Mammary epithelial cell (primary cell): ENCODE measurements at places on chromosomes 7 and 10. TPM values are rescaled to one million over a fixed set of nuclear protein-coding genes. Genes with fewer than 3 reads are reported as not detected.

GRCh38 chr10:86104156-86104555 is 262.4 kb downstream of the GRID1 start:
- DNase-seq, result no peak

Gene INPP5F
- polyA plus RNA-seq, result 9.8 TPM

GRCh38 chr10:33370434-33370930 is 36.0 kb upstream of the NRP1 start:
- no peak for DNase-seq

Gene C10orf95
- polyA plus RNA-seq, result 1.2 TPM

DNA sequence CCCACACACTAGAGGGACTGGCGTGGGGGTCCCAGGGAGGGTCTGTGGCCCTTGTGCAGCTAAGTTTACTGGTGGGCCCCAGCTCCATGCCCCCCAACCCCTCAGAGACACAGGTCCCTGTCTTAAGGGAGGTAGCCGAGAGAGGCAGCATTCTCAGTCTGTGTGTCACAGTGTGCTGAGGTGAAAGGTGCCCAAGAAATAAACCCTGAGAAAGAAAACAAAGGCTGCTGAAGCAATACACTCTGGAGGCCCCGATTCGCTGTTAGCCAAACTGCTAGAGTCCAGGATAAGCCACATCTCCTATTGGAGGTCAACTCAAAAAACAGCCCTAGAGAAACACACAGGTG is 28.6 kb upstream of the NDST2 start:
- no peak for DNase-seq

- DNase-seq, result no peak
Measured at GRCh38 chr7:131493581-131493980, 62.8 kb downstream of the PODXL start.

DNA sequence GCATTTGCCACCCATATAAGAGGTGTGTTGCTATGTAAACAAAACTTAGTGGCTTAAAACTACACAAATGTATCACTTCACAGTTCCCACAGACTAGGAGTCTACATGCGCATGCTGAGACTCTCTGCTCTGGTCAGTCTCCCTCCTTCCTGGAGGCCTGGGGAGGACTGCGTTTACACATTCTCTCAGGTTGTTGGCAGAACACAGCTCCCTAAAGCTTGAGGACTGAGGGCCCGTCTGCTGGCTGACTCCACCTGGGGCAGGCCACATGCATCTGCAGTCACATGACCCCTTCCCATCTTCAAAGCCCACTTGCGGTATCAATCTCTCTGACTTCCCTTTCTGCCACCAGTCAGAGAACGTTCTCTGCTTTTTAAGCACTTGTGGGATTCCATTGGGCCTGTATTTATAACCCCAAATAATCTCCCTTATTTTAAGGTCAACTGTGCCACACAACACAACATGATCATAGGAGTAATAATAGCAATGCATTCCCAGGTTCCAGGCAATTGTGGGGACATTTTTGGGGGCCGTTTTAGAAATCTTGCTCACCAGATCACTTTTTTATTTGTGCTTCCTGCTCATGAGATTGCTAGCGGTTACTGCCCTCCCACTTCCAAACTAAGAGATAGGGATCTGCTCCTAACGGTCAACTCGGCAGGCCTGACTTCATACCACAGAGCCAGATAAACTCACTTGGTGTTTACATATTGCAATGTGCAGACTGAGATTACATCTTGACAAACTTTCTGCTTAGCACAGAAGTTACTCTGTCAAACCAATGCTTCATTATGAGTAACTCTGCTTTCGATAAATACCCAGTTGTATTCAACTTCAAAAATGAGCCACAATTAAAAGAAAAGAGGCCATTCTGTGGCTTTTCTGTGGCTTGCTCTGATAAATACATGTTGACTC is 96.3 kb downstream of the ALOX5 start:
- DNase-seq, result peak; percentile 34

DNA sequence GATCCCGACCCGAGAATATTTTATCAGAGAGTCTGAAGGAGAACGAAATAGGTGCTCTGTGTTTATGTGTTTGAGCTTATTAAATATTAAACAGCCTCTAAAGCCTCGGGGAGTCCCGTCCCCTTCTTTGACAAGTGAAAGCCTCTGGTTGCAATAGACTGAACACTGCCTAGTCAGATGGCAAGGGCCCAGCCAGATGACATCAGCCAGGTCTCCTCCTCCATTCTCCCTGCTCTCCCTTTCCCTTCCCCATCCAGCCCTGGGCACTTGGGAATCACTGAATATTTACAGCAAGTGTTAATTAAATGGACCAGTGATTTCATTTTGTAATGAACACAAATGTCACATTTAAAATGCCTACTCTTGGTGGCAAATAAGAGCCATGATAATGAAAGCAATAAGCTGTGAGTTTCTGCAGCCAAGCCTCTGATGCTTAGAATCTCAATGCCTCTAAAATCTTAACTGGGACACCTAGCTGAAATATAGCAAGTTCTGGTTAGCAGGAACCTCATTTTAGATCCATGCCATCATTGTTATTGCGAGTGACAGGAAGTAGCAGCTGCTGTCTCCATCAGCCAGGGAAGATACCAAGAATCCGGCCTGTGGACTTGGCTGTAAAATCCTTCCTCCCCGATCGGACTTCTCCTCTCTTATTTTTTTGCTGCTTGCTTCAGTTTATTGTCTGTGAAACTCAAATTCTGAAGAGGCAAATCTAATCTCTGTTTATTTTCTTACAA is 202.1 kb downstream of the PRPF18 start:
- DNase-seq, result no peak

GRCh38 chr10:71378336-71379117 is 18.2 kb upstream of the CDH23 start:
- DNase-seq, result no peak

DNA sequence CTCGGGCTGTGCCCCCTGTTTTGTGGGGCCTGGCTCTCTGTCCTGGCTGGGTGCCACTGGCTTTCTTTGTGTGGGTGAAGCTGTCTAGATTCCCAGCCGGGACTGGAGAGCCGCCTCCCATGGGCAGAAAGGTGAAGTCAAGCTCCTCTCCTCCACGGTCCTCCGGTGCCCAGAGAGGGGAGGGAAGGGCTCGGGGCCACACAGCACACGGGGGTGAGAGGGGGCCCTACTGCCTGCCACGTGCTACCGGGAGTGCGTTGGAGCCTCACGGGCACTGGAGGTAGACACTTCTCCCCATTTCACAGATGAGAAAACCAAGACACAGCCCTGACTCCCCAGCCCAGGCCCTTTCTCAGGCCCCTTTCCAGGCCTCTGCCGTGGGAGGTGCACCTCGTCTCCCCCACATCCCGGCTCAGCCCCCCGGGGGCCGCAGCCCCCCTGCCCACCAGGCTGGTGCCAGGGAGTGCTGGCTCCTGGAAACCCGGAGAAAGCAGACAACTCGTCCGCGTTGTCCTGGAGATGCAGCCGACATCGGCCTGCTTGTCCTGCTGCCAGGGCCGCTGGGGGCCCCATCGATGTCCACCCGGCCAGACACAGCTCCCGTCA is 55.8 kb downstream of the UNCX start:
- no peak for DNase-seq

Gene SMKR1
- polyA plus RNA-seq, result 0.86 TPM

GRCh38 chr7:157041514-157042277 is 31.2 kb upstream of the MNX1 start:
- DNase-seq, result no peak

GRCh38 chr7:142391191-142391992 is 133.5 kb upstream of the PRSS58 start:
- DNase-seq, result peak; percentile 8

GRCh38 chr10:13100349-13101294 is 659 bp downstream of the OPTN start:
- peak; percentile 42 for DNase-seq

Gene SPAM1
- not detected for polyA plus RNA-seq

Gene SNX8
- polyA plus RNA-seq, result 15.9 TPM

- DNase-seq, result no peak
Measured at GRCh38 chr10:82908751-82909150, 1033.8 kb downstream of the NRG3 start.

DNA sequence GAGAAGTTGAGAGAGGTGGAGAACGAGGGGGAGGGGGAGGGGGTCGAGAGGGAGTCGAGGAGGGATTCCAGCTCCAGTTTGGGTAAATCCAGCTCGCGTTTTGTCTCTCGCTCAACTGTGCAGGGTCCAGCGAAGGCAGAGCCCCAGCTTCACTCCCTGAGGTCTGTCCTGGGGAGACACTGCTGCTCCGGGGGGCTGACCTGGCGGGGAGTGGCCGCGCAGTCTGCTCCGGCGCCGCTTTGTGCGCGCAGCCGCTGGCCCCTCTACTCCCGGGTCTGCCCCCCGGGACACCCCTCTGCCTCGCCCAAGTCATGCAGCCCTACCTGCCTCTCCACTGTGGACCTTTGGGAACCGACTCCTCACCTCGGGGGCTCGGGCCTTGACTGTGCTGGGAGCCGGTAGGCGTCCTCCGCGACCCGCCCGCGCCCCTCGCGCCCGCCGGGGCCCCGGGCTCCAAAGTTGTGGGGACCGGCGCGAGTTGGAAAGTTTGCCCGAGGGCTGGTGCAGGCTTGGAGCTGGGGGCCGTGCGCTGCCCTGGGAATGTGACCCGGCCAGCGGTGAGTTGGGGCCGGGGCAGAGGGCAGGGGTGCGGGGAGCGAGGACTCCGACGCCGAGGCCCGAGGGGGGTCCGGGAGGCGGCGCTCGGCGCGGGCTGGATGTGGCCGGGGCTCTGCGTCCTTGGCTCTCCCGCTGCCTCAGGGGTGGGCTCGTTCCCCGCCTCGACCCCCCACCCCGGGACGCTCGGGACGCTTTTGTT is at the start of gene TET1:
Gene TET1, plus strand, starts transcription at position 152 of the 757 bp plus-strand sequence. CDS start 12,002 bp downstream, outside the sequence.
- peak; percentile 35 for DNase-seq

GRCh38 chr7:76509931-76510877 is at the start of gene UPK3B:
UPK3B (plus strand) TSS chr7:76510552; CDS start chr7:76510653, 101 bp downstream.
- peak; percentile 15 for DNase-seq

- DNase-seq, result peak; percentile 34
Measured at GRCh38 chr10:74249865-74250264, 98.8 kb downstream of the ADK start.

GRCh38 chr10:25097669-25098411 is 77.0 kb upstream of the GPR158 start:
- no peak for DNase-seq

Gene ASB15
- not detected for polyA plus RNA-seq

Gene SPDYE18
- polyA plus RNA-seq, result not detected

GRCh38 chr10:3433131-3433530 is 260.5 kb upstream of the PITRM1 start:
- no peak for DNase-seq

GRCh38 chr7:98946389-98946788 is 68.1 kb downstream of the TRRAP start:
- DNase-seq, result no peak

- no peak for DNase-seq
Measured at GRCh38 chr7:141003172-141004065, 11.3 kb downstream of the MRPS33 start.
